ENCODE measurements at places on chromosomes 16 and 17. TPM values are rescaled to one million over a fixed set of nuclear protein-coding genes. Genes with fewer than 3 reads are reported as not detected.

- no peak for DNase-seq
Measured at GRCh38 chr17:82703935-82704865, 5.7 kb upstream of the RAB40B start.

Gene TNFSF13
- total RNA-seq = 0.43 TPM

Gene TBC1D28
- not detected for total RNA-seq

DNA sequence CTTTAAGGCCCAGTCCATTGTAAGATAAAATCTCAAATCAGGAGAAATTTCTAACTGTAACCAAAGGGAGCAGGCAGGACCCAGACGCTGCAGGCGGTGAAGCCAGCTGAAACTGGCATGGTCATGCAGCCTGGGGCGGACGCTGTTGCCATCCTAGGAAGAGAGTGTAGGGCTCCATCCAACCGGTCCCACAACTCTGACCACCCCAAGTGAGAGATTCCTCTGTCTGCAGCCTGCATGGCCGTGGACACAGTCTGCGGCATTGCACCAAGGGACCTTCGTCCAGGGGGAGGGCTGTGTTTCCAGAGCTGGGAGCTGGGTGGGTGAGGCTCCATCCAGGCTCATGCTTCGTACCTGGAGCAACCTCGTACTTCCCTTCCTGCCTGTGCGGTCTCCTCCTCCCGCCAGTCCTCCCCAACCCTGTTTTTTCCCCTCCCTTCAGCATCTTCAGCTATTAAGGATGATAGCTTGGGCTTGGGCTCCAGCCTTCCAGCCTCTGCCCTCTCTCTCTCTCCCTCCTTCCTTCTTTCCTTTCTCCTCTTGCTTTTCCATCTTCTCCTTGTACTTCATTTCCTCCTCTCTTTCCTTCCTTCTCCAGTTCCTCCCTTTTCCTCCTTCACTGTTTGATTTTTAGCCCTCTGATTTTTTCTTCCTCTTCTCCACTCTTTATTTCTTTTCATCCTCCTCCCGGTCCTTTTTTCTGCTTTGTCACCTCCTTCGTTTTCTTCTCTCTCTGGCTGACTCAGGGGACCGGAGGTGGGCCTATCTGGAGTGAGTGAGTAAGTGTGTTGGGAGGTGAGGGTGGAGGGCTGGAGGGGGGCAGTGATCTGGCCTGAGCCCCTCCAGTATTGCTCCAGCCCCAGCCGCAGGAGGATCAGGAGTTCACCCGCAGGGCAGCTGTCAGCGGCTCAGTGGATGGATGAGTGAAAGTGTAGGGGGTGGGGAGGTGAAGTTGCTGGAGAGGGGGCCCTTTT, 17.0 kb upstream of the LHX1 start:
- peak; percentile 70 for DNase-seq

DNA sequence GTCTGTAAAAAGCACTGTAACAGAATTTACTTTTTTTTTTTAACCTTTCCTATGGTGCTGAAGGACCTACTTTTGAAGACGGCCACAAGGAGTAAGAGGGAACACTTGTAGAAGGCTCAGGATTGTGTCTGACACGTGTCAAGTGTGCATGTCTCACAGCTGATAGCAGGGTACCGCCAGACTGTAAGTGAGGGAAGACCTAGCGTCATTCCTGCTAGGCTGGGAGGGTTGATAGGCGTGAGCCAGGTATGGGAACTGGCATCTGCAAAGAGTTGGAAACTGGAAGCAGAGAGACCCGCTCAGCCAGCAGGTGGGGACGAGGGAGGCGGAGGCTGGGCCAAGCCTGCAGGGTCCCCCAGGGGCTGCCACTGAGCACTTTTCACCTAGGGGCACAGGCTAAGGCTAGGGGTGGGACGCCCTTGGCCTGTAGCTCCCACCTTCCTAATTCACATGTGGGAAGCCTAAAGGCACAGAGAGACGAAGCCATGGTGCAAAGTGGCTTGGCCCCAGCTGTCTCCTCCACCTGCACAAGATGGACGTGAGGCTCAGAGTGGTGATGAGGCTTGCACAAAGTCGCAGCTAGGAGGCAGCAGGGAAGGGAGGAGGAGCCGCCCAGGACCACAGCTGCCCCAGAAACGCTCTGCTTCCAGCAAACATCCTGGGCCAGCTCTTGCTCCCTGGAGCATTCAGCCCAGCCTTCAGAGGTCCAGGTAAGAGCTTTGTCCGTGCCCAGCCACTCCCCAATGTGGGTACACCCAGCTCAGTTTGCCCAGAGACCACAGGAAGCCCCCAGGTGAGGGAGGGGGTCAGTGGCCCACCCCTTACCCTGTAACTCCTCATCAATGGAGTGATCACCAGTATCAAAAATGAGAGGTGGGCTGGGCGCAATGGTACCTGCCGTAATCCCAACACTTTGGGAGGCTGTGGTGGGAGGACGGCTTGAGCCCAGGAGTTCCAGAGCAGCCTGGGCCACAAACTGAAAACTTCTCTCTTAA, 18.9 kb downstream of the VASN start:
- no peak for DNase-seq

GRCh38 chr17:44149750-44150329, 8.1 kb downstream of the HROB start:
- DNase-seq = no peak

Gene NEUROD2
- total RNA-seq = not detected

- DNase-seq = peak; percentile 91
Measured at GRCh38 chr17:50094753-50095619, at the start of gene PDK2. Gene PDK2, plus strand, starts transcription at chr17:50095351. Its CDS starts 85 bp downstream, at chr17:50095436.

Gene KRT33A
- not detected for total RNA-seq

Gene MT1G
- 0.87 TPM for total RNA-seq

DNA sequence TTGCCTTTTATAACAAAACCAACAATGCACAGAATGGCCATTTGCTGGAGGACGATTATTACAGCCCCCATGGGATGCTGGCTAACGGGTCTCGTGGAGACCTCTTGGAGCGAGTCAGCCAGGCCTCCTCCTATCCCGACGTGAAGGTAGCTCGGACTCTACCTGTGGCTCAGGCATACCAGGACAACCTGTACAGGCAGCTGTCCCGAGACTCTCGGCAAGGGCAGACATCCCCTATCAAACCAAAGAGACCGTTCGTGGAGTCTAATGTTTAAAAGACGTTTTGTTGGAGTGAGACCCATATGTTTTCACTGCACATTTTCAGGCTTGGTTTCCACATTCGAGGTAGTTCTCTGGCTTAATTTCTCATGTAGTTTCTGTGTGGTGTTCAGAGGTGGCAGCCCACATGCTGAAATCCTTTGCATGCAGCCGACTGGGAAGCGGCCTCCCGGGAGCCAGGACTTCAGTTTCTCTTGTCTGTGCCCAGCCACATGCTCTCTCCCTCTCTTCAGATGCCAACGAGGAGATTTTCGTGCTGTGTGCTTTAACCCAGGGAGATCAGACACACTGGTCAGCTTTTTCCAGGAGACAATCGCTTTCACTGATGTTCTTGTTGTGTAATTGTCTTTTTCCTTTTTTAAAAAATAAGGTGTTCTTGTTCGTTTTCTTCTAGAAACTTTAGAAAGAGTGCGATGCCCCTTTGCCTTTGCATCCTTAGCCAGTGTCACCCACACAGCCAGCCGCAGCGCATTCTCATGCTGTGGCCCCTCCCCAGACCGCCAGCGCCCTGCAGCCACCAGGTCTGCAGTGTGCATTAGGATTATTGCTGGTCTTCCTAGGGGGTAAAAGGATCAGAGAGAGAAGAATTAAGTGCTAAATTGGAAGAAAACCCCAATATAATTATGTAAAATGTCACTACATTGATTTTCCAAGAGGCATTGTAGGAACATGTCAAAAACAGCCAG, 24.1 kb downstream of the CYB561 start:
- no peak for DNase-seq

DNA sequence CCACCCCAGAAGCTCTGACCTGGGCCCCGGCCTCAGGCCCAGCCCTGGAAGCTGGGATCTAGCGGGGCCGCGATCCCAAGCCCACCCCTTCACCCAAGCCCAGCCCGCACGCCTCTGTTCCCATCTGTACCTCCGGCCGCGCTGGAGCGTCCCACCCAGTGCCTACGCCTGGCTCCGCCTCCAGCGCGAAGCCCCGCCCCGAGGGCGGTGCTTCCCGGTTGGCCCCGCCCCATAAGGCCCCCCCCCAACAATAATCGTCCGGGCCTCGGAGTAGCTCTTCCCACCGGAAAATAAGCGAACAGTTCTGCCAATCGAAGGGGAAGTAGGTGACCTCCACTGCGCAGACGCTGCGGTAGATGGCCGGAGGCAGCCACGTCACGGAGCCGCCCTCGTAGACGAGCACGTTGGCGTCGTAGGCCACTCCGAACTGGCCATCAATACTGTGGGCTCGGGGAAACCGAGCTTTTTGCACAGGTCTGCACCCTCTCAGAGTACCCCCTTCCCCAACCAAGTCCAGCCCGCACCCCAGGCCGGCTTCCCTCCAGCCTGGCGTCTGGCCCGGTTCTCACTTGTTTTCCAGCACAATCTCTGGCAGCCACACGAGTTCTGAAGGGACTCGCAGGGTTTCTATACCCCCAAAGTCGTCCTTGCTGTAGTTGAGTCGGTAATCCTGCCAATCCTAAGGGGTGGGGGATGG, 1.1 kb downstream of the CHRNE start:
- DNase-seq = no peak

Gene WNT9B
- total RNA-seq = 0.84 TPM

DNA sequence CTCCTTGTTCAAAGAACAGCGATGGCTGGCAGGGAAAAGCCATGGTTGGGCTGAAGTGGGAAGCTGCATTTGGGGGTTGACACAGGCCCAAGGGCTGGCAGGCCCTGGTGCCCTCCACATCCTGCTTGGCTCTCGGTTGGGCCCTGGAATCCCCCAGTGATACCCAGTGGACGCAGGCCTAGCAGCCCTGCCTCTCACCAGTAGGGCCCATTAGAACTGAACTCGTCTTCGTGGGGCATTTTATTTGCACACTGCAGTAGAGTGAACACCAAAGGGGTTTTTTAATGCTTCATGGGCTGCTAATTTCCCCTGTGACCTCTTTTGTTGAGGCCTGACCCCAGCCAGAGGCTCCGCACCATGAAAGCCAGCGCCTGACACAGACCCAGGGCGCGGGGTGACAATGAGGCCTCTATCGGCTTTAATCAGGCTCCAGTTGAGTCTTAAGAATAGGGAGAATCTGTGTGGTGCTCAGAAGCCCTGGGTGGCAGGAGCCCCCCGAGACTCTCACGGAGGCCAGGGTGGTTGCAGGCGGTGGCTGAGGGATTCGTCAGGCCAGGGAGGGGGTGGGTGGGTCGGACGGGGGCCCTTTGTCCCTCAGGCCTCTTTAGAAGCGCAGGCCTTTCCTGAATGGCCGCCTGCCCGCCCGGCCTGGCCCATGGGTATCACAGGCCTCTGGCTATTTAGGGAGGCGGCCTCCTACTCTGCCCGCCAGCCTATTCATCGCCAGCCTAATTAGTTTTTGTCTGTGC, 199.3 kb downstream of the NTN1 start:
- no peak for DNase-seq

- no peak for DNase-seq
Measured at GRCh38 chr17:9408868-9409829, 166.5 kb downstream of the STX8 start.

- peak; percentile 63 for DNase-seq
Measured at GRCh38 chr17:72516772-72517399, 396.1 kb downstream of the SOX9 start.

Gene HBM
- total RNA-seq = not detected

- DNase-seq = no peak
Measured at GRCh38 chr16:85586380-85587104, 26.6 kb upstream of the GSE1 start.

DNA sequence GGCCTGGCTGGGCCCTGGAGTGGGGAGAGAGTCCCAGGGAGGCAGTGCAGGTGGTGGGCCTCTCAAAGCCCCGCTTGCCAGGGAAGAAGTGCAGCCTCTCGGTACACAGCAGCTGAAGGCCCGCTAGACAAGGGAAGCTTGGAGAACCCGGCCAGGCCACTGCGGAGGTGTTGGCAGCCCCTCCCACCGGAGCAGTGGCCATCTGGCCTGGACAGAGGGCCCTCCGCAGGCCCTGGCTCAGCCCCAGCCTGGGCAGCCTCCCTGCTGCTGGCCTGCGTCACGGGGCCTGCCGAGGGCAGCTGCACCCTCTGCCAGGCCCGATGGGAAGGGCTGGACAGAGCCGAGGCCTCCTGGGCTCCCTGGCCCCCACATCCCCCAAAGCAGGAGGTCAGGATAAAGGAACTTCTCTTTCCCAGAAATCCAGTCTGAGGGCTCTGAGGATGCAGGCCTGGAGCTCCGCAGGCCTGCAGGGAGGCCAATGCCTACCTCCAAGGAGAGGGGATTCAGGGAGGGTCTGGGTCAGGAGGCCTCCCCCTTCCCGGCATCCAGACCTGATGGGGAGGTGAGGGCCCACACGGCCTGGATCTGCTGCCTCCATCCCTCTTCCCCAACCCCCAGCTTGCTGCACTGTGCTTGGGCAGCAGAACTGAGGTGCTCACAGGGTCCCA, 4.3 kb downstream of the SPPL2C start:
- DNase-seq = no peak

- DNase-seq = no peak
Measured at GRCh38 chr17:67712375-67712774, 5.4 kb upstream of the NOL11 start.

Gene PNMT
- 1.5 TPM for total RNA-seq

DNA sequence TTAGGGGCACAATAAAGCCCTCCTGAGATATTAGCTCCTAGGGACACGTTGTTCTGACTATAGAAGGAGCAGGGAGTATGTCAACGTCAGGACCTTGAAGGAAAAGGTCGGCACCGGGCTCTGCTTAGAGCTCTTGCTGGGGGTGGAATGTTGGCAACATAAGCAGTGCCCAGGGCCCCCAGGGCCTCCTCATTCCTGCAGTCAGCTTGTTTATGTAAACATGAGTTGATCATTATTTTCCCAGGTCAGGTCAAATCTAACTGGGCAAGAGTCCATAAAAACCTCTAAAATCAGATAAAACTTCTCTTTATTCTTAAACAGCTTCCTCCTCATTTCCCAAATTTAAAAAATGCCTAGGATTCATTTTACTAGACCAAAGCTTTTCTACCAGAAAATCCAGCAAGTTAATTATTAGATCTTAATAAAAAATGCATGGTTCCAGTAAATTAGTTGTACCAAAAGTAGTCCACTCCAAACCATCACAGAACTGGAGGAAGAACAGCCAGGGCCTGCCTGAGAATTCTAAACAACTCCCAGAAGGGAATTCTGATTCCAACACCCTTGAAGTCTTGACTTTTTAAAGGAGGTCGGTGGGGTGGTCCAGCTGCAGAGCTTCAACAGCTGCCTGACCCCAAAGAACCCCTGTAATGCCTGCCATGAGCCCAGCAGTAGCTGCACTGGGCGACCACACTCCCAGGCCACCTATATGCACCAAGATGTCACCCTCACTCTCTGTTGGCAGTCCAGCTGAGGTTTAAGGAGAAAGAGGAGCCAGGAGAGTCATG, 54.3 kb downstream of the AMFR start:
- DNase-seq = no peak
